ENCODE measurements at places on chromosomes 2 and 18.
A peak's percentile ranks its signal among the peaks of the same experiment; 100 is the strongest.

GRCh38 chr2:104866883-104867812 lies 13.2 kb downstream of the POU3F3 start:
- no peak for DNase-seq

- DNase-seq: no peak
Observed at GRCh38 chr2:40103590-40103989, 324.5 kb upstream of the THUMPD2 start.

GRCh38 chr2:72395096-72395495 lies 247.4 kb upstream of the CYP26B1 start:
- no peak for DNase-seq

GRCh38 chr2:68237976-68238580 lies 14.3 kb downstream of the PPP3R1 start:
- DNase-seq: no peak

- no peak for DNase-seq
Observed at GRCh38 chr2:134401789-134402188, 147.9 kb downstream of the MGAT5 start.

- no peak for DNase-seq
Observed at GRCh38 chr2:12797815-12798214, 81.1 kb downstream of the TRIB2 start.

GRCh38 chr2:24160761-24161160 lies 14.1 kb upstream of the FAM228A start:
- DNase-seq: no peak

DNA sequence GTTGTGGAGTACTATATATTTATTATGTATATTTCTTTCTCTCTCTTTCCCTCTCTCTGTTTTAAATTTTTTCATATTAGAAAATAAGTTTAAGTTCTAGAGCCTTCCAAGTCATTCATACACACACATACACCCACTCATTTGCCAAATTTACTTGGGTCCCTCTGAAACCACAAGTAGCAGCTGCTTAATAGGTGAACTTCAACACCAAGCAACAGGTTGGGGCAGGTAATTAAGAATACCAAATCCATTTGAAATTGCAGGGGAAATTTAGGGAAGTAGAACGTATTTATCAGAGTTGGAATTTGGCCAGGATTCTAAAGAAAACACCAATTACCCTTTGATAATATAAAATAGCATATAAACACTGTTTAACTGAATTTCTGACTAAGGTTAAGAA lies 75.0 kb upstream of the RBBP8 start:
- no peak for DNase-seq

GRCh38 chr18:63344263-63344662 lies 22.7 kb downstream of the KDSR start:
- no peak for DNase-seq

- DNase-seq: no peak
Observed at GRCh38 chr2:51553476-51553875, 521.5 kb upstream of the NRXN1 start.

GRCh38 chr2:55139305-55139704 lies 89.1 kb upstream of the RTN4 start:
- no peak for DNase-seq

DNA sequence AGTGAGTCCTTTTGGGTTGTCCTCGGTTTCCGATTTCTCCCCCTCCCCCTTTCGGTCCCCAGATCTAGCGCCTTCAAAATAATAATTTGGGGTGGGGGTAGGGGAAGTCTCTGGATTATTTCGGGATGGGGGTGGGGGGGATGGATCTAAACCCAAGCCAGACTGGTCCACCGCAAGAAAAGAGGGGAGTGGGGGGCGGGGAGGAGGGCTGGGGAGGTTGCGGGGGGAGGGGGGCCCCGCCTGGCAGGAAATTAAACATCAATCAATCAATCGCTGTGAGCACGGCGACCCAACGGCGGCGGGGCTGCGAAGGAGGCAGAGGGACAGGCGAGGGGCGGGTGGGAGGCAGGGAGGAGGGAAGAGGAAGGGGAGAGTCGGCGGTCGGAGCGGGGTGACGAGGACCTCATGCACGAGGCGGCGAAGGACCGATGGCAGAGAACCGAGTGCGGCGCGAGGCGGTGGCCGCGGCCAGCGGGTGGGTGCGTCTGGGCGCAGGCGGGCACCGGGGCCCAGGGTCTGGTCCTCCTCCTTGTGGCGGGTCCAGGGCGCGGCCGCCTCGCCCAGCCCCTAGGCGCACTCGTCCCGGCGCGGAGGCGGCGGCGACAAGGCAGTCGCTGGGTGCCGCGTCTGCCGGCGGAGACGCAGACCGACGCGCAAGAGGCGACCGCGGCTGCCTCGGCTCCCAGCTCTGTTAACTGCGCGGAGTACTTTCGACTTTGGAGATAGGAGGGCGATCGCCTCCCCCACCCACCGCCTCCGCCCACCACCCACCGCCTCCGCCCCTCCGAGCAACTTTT lies 468 bp upstream of the SATB2 start:
- no peak for DNase-seq

- DNase-seq: no peak
Observed at GRCh38 chr18:22683196-22683676, 249.9 kb upstream of the RBBP8 start.

DNA sequence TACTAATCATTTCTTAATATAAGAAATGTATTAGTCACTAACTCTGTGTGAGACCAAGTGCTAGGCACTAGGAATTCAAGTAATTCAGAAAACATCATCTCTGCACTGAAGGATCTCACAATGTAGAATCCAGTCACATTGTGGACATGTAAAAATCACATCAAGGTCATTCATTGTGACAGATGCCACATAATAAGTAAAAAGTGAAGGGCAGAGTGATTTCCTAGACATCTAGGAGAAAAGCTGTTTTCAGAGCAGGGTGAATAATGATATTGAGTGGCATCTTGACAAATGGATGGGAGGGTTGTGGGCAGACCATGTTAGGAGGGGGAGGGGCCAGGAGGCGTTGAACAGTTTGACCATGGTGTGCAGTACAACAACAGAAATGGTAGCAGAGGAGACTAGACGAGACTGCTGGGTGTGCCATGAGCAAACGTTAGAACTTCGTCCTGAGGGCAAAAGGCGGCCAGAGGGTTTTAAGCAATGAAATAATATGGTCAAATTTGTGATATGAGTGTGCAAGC lies 93.8 kb downstream of the DTNA start:
- DNase-seq: no peak

DNA sequence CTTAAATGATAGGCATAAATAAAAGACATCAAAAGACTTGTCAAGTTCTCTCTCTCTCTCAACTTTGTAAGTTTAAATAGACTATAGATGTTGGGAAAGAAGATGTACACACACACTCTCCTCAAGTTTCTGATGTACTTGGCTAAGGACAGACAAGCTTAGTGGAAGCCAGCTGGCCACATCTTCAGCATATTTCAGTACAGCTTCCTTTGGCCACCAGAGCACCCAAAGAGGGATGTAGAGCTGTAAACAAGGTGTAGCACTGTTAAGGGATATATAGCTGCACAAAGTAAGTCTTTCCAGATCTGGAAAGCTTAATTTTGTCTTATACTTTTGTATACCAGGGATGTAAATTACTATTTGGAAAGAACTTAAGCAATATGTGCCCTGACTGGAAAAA lies 64.3 kb upstream of the MSTN start:
- DNase-seq: no peak

DNA sequence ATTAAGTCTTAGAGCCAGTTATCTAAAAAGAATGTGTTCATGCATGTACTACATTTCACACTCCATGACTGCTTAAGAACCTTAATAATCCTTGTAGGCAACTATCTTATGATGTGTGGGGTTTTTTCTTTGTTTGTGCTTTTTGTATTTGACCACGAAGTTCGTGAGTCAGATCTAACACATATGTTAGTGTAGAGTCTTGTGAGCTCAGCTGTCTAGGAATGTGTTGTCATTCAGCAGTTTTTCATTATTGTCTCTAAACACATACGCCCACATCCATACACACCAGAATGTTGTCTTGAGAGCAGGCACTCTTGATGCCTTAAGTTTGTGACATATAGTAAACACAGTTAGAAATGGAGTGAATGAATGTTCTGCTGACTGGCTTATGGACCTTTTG lies 38.4 kb downstream of the CAB39 start:
- no peak for DNase-seq

GRCh38 chr2:120486441-120486840 lies 140.5 kb downstream of the INHBB start:
- no peak for DNase-seq

- no peak for DNase-seq
Observed at GRCh38 chr2:148990968-148991367, 47.5 kb upstream of the LYPD6B start.

- no peak for DNase-seq
Observed at GRCh38 chr18:47935321-47936055, 5.0 kb upstream of the SMAD2 start.

DNA sequence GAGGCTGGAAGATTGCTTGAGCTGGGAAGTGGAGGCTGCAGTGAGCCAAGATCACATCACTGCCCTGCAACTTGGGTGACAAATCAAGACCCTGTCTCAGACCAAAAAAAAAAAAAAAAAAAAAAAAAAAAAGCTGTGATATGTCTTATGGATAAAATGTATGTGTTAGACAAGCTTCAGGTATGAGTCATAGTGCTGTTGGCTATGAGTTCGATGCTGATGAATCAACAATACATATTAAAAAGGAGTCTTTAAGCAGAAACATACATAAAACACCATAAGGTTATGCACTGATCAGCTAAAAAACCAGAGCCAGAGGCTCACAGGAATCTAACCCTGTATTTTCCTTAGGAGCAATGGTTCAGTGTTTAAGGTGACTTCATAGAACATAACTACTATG lies 332.3 kb downstream of the NCKAP5 start:
- DNase-seq: no peak

- DNase-seq: no peak
Observed at GRCh38 chr2:171319164-171319810, 114.5 kb downstream of the METTL8 start.

GRCh38 chr2:36450466-36451196 lies 95.1 kb downstream of the CRIM1 start:
- no peak for DNase-seq

- DNase-seq: no peak
Observed at GRCh38 chr2:121260370-121261154, 24.4 kb downstream of the TFCP2L1 start.

GRCh38 chr2:211928201-211928600 lies 610.4 kb downstream of the ERBB4 start:
- DNase-seq: no peak

DNA sequence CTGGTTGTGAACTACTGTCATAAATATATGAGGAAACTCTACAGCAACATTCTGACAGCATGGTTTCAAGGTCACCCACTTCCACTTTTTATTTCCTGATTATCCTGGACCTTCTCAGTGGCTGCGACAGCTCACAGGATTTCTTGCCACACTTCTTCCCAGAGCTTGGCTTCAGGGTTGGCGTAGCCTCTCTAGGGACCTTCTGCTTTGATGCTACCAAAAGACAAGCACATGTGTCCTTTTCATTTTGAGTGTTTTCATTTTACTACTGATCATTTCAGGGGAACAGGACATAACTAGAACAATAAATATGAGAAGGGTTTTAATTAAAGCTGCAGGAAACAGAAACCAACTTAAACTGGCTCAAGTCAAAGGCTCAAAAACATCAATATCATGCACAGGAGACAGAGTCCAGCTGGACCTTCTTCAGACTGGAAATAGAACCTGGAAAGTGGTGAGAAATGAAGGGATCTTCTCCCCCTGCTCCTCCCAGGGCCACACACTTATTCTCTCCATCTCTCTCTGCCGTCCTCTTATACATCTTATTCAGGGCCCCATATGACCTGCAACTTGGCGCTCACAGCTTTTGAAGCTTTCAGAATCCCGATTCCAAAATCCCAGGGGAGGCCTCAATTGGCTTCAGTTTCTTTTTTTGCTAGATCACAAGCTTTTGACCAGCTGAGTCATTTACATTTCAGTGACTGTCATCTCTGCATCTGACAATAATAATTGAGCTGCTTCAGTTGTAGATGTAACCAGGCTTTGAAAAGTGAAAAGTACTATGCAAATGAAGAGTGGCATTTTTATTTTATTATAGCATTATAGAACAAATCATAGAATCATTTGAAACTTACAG lies 9.7 kb downstream of the VIT start:
- no peak for DNase-seq

- no peak for DNase-seq
Observed at GRCh38 chr2:45741161-45741850, 89.8 kb downstream of the PRKCE start.

- no peak for DNase-seq
Observed at GRCh38 chr18:61738488-61738887, 154.3 kb downstream of the RNF152 start.

DNA sequence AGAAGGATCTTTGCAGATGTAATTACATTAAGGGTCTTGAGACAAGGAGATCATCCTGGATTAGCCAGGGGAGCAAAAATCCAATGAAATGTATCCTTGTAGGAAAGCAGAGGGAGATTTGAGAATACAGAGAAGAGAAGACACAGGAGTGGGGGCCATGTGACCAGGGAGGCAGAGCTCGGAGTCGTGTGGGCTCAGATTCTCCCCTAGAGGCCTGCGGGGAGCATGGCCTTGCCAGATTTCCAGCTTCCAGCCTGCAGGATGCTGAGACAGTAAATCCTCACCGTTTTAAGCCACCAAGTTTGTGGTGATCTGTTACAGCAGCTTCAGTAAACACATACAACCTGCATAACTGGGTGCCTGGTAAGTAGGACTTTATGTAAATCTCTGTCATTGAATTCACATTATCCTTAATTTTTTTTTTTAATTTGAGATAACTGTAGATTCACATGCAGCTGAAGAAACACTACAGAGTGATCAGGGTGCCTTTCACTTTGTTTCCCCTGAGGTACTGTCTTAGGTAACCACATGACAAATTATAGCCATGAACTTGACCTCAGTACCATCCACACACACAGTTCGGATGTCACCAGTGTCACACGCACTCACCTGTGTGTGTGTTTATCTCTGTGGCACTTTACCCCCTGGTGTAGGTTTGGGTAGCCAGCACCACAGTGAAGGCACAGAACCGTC lies 138.4 kb upstream of the HDAC4 start:
- no peak for DNase-seq

GRCh38 chr2:107986278-107987217 lies at the start of gene SLC5A7:
Gene SLC5A7, plus strand, starts transcription at chr2:107986524. Its CDS starts 1,632 bp downstream, at chr2:107988156.
- DNase-seq: no peak

- no peak for DNase-seq
Observed at GRCh38 chr2:145596416-145596815, 1076.5 kb upstream of the ZEB2 start.

DNA sequence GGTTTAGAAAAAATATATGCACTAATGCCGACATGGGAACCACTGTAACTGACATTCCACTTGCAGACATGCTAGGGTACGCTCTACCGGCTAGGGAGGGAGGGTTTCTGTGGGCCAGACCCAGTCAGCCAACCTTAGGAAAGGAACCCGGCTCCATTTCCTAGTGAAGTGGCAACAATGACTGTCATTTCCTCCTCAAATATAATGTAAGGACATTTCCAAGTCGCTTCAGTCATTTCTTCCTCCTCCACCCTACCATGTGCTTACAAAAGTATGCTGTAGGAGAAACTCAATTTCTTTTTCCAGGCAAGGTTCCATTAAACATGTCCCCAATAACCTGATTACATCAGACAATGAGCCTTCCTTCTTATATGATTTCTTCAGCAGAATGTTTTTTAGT lies 64.3 kb upstream of the PSMD14 start:
- peak; percentile 48 for DNase-seq

- peak; percentile 28 for DNase-seq
Observed at GRCh38 chr18:76658627-76659026, 163.6 kb upstream of the ZNF516 start.
